Suppressor macrophage (primary cell): ENCODE measurements at places on chromosomes 1 and 21.

DNA sequence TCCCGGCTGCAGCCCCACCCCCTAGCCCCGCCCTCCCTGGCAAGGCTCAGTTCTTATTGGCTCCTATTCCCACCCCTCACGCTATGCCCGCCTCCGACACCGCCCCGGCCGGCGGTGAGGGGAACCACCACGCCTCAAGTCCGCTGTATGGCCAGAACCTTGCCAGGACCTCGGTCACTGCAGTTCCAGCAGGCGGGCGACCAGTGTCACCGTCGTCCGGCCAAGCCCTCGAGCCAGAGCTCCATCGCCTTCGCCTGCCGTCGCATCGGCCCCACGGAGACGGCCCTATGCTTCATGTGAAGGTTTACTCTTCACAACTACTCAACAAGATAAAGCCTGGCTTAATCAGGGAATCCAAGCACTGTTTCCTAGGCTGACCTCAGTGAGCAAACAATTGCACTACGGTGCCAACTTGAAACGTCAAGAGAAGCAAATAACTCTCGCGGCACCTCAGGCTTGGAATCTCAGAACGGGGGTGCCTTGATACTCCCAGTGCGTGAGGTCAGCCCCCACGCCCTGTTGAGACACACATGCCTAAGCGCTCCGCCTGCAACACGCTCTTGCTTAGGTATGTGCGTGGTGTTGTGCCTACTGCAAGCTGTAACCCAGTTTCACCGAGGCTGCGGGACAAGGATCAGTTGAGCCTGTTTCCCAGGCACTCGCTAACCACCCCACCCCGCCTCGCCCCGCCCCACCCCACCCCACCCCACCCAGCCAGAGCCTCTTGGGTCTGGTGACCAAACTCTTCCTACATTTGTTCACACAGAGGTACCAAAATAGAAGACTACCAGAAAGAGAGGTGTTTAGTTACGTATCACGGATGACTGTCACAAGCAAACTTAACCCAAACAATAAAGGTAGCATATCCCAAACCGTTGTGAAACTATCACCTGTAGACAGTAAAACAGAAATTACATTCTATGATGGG is 498 bp upstream of the DENND2C start:
- DNase-seq: peak; percentile 95

DNA sequence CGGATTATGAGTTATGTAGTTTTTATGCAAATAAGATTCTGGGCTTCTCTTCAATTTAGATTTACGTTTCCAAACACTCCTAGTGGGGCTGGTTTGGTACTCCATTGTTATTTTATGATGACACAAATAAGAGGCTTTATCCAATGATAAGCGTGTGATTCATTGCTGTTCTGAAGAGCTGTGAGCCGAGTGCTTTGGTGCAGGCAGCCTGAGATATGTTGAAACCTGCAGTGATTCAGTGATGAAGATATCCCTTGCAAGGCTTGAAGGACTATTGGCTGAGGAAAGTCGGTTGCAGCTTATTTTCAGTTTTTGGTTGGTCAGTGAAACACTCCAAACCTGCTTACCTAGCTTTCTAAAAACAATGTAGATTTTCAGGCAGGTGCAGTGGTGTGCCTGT is 112.2 kb downstream of the RYR2 start:
- DNase-seq: no peak

DNA sequence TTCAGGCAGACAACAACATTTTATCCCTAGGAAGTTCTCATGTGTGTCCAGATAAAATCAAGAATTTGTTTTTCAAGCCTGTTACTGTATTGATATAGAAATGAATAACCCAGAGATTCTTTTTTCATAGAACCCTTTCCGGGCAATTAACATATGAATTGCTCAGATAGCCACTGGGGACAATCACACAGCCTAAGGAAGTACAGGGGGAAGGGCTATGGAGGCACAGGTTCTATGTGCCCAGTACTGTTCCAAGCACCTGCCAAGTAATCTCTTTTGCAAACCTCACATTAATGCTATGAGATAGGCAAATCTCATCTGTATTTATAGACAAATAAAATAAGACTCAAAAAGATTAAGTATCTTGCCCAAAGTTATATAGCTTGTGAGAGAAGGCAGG is 84.9 kb downstream of the NTNG1 start:
- no peak for DNase-seq

- DNase-seq: no peak
These were observed 3.8 kb upstream of the INKA2 start for GRCh38 chr1:111742938-111743549.

GRCh38 chr1:42240966-42241755 is 76.6 kb upstream of the GUCA2A start:
- DNase-seq: no peak

DNA sequence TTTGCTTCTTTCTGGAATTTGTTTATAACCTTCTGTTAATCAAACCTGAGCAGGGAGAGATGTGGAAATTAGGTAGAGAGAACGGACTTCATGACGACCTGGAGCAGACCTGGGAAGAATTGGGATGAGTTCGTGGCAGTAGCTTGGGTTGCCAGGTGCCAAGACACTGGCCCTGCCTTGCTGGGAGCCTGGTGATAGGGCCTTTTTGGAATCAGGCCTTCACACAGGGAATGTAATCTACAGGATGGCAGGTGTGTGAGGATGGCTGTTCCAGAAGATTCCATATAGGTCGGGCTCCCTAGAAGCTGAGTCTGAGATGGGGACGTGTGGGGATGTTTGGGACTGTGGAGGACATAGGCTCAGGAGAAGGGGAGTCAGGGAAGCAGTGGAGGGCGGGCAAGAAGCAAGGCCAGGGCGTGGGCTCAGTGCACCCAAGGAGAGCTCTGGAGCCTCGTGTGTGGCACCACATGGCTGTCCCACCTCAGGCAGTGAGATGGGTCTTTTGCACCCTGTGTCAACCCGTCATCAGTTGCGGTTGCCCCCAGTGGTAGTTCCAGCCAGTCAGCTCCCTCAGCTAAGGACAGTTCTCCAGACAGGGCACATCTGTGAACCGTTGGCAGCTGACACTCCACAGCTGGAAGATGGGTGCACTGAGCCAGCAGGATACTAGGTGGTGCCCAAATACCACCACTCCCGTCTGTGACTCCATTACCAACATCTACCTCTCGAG is 395.9 kb downstream of the MATN1 start:
- DNase-seq: no peak

DNA sequence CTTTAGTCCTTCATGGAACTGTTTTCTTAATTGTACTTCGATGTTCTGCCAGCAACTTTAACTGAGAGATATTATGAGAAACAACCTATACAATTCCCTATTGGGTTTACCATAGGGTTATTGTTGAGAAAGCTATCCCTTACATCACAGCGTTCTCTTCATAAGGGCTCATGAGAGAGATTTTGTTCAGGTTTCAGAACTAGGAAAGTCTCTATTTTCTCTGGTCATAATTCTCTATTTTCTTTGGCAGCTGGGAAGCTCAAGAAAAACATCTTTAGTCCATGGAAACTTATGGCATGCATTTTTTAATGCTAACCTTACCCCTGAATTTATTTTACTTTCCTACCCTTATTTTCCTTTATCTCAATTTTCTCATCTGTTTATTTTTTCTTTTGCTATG is 38.2 kb downstream of the NMNAT2 start:
- no peak for DNase-seq

DNA sequence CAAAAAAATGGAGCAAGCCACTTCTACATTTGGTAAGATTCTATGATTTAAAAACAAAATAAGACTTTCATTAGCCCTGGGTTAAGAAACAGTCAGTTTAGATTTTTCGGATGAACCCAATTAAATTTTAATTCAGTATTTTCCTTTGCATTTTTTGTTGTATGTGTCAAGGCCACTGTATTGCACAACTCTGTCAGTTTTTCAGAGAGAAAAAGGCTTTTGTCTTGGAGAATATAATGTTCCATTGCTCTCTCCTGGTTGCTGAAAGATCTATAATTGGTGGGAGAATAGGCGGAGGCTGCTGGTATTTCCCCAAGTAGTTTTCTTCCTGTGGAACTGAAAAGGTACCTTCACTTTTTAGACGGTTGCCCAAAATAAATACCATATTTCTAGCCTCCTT is 84.6 kb downstream of the NEGR1 start:
- no peak for DNase-seq

- DNase-seq: no peak
These were observed 267.2 kb upstream of the PLXNA2 start for GRCh38 chr1:208511242-208511860.

- no peak for DNase-seq
These were observed 119.0 kb downstream of the ROR1 start for GRCh38 chr1:63892632-63893395.

GRCh38 chr1:193479187-193479586 is 292.8 kb upstream of the B3GALT2 start:
- no peak for DNase-seq

DNA sequence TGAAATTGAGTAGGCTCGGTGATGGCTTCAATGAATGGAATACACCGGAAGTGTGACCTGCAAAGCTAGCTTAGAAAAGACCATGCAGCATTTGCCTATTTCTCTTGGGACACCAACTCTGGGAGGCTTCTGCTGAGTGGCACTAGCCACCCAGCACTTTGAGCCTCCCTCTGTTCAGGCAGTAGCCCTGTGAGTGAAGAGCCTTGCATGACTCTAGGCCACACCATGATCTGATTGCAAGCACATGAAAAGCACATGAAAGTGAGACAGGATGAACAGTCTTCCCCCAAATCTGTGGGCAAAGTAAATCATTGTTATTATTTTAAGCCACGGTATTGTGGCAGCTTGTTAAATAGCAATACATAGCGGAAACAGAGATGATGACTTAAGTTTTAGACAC is 2.8 kb downstream of the CD48 start:
- DNase-seq: peak; percentile 55

- no peak for DNase-seq
These were observed 133.4 kb upstream of the MAP1LC3C start for GRCh38 chr1:242132121-242132817.

GRCh38 chr1:247079141-247079874 is 697 bp upstream of the ZNF670 start:
- no peak for DNase-seq

DNA sequence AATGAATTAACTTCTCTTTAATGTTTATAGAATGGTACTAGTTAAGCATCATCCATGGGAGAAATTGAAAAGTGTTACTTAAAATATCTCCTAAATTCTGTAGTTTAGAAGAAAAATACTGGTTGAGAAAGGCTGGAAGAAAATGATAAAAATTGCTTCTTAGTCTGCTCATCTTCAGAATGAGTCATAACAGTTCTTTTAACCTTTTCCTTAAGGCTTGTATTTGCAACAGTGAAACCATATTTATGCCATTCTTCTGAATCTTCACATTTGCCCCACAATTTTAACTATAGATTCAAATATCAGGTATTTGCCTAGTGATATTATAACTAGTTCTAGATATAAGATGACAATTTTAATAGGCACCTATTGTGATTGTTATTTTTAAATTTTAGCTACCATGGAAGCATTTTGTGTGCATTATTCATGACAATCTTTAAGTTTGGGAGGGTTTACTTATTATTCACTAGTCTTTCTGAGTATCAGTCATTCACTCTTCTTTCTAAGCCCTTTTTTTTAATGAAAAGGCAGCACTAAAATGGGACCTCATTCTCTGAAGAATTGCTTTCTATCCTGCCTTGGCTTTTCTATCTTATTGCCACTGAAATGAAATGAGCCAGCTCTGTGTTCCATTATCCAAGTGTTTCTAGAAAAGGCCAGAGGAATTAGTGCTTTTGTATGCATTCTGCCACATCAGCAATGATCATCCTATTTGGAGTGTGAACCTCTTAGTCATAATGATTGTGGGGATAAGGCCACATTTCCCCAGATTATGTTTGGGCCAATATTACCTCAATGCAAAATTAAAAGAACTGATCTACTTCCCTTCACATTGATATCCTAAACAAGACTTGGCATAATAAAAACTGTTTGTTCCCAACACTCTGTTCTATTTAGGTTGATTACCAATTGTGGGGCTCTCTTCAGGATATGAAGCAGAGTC is 58.4 kb downstream of the SAMSN1 start:
- DNase-seq: no peak

- no peak for DNase-seq
These were observed 22.1 kb downstream of the EIF2D start for GRCh38 chr1:206590025-206590758.

DNA sequence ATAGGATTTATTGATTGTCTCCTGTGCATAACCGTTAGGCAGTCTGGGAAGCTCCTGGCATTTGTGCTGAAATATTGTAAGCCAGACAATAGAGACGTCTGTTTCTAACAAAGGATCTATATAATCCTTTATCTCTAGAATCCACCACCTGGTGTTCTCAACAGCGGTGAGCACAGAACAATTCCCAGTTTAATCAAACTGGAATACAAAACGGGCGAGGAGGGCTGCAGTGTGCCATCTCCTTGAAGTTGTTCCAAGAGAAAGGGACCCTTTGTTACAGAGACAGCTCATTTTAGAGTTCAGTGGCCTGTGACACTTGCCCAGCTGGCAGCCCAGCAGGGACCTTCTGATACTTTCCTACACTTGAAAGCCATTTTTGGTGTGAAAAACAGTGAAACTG is 162.8 kb upstream of the IVNS1ABP start:
- no peak for DNase-seq

DNA sequence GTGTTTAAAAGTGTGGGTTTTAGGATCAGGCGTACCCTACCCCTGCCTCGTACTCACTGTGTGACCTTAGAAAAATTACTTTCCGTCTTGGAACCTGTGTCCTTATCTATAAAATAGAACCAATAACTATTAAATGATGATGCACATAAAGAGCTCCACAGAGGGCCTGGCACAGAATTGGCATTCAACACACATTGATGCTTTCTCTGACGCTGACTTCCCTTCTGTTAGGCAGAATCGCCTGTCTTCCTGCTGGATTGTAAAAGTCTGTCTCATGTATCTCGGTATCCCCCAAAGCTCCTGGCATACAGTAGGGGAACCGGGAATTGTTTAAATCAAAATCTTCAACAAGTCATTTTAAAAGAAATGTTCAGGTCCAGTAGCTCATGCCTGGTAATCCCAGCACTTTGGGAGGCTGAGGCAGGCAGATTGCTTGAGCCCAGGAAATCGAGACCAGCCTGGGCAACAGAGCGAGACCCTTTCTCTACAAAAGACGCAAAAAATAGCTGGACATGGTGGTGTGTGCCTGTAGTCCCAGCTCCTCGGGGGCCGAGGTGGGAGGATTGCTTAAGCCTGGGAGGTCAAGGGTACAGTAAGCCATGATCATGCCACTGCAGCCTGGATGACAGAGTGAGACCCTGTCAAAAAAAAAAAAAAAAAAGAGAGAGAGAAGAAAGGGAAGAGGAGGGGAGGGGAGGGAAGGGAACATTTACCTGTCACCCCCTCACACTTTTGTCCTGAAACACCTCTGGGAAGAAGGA is 41.3 kb upstream of the FHAD1 start:
- no peak for DNase-seq

DNA sequence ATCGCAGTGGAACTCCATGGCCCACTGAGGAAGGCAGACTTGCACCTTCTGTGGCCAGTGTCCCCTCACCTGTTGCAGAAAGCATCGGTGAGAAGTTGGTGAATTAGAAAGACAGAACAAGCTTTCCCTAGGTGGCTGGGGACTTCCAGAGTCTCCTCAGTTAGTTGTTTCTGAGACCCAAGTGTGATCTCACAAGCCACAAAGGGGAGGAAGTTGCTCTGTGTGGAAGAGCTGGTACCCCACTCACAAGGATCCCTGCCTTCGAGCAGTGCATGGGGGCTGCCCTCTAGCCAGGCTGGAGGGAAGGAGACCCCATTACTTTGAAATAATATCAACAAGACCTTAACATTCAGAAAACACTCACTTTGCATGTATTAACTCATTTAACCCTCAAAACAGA is 2.1 kb downstream of the PRELP start:
- no peak for DNase-seq
